ENCODE measurements at places on chromosomes 7 and 10. TPM values are rescaled to one million over a fixed set of nuclear protein-coding genes. Genes with fewer than 3 reads are reported as not detected.

GRCh38 chr10:61029411-61029810 lies 85.4 kb upstream of the RHOBTB1 start:
- no peaks in the 10 kb centered on the region for H3K27me3 ChIP-seq
- no peaks in the 10 kb centered on the region for H3K4me1 ChIP-seq
- no peaks in the 10 kb centered on the region for H3K36me3 ChIP-seq
- no peak for DNase-seq
- H3K4me3 ChIP-seq = no peak overlapping the region

GRCh38 chr7:28872226-28872625 lies 85.9 kb downstream of the TRIL start:
- H3K4me3 ChIP-seq = no peak overlapping the region
- DNase-seq = no peak
- H3K36me3 ChIP-seq = no peaks in the 10 kb centered on the region
- no peak overlapping the region for H3K27ac ChIP-seq
- no peaks in the 10 kb centered on the region for H3K4me1 ChIP-seq
- H3K27me3 ChIP-seq = peaks cover 22% of the 10 kb centered on the region

DNA sequence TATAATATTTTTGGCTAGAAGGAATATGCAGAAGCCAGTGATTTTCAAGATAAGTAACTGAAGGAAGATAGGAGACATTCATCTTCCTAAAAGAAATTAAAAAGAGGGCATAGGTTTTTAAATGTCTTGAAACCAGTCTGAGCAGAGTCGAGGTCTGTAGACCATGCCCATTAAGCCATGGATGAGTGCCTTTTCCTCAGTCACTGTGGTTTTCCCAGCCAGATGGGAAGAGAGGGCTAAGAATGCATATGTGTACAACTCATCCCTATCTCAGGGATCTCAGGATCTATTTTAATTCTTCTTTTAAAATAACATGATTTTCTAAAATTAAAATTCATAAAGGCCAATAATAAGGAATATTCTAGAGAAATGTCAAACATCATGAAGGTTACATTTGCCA lies 112.8 kb downstream of the PPP1R3A start:
- no peak for DNase-seq
- H3K4me1 ChIP-seq = no peaks in the 10 kb centered on the region
- H3K36me3 ChIP-seq = no peaks in the 10 kb centered on the region
- no peak overlapping the region for H3K27ac ChIP-seq

- H3K36me3 ChIP-seq = no peaks in the 10 kb centered on the region
- no peak overlapping the region for H3K27ac ChIP-seq
These were observed 186.0 kb upstream of the SHH start for GRCh38 chr7:155998328-155998691.

- H3K27ac ChIP-seq = no peak overlapping the region
- H3K36me3 ChIP-seq = no peaks in the 10 kb centered on the region
- no peaks in the 10 kb centered on the region for H3K4me1 ChIP-seq
- no peak for DNase-seq
- no peaks in the 10 kb centered on the region for H3K27me3 ChIP-seq
These were observed 27.7 kb upstream of the AMPH start for GRCh38 chr7:38658921-38659320.

DNA sequence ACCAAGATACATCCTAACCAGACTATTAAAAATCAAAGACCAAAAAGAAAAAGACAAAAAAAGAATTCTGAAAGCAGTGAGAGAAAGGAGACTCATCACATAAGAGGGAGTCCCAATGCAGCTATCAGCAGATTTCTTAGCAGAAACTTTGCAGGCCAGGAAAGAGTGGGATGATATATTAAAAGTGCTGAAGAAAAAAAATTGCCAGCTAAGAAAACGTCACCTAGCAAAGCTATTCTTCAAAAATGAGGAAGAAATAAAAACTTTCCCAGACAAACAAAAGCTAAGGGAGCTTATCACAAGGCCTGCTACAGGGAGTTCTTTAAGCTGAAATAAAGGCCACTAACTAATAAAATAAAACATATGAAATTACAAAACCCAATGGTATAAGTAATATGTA lies 40.5 kb upstream of the CDK6 start:
- H3K27ac ChIP-seq = no peak overlapping the region
- no peak for DNase-seq
- no peaks in the 10 kb centered on the region for H3K4me1 ChIP-seq
- H3K27me3 ChIP-seq = no peaks in the 10 kb centered on the region
- no peak overlapping the region for H3K4me3 ChIP-seq
- no peaks in the 10 kb centered on the region for H3K36me3 ChIP-seq

- H3K4me3 ChIP-seq = no peak overlapping the region
- no peaks in the 10 kb centered on the region for H3K27me3 ChIP-seq
- no peak overlapping the region for H3K27ac ChIP-seq
- no peaks in the 10 kb centered on the region for H3K4me1 ChIP-seq
These were observed 332.6 kb downstream of the SH2D4B start for GRCh38 chr10:80870282-80870681.

- H3K36me3 ChIP-seq = no peaks in the 10 kb centered on the region
- DNase-seq = peak; percentile 57
- peak overlapping the region; percentile 74 for H3K4me3 ChIP-seq
- peak overlapping the region; percentile 7 for H3K27ac ChIP-seq
- peaks cover 66% of the 10 kb centered on the region for H3K4me1 ChIP-seq
These were observed 53.5 kb upstream of the TNS3 start for GRCh38 chr7:47635091-47636080.

DNA sequence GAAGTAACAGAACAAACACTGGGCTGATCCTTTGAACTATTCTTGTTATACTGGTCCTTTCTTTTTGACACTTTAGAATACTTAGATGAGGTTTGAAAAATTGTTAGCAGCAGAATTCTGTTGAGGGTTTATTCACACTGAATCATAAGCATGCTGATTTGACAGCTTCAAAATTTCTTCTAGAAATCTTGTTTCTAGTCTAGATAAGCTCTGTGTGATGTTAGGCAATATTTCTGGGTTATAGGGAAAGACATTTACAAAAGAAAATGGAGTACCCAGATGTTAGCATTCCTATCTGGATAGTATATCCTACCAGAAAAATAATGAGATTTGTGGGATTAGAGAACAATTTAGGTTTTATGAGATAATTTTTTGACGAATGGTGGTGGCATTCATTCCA lies 12.1 kb downstream of the CSTF2T start:
- no peaks in the 10 kb centered on the region for H3K4me1 ChIP-seq
- H3K27me3 ChIP-seq = no peaks in the 10 kb centered on the region
- H3K36me3 ChIP-seq = no peaks in the 10 kb centered on the region
- no peak overlapping the region for H3K4me3 ChIP-seq
- H3K27ac ChIP-seq = no peak overlapping the region
- DNase-seq = no peak

DNA sequence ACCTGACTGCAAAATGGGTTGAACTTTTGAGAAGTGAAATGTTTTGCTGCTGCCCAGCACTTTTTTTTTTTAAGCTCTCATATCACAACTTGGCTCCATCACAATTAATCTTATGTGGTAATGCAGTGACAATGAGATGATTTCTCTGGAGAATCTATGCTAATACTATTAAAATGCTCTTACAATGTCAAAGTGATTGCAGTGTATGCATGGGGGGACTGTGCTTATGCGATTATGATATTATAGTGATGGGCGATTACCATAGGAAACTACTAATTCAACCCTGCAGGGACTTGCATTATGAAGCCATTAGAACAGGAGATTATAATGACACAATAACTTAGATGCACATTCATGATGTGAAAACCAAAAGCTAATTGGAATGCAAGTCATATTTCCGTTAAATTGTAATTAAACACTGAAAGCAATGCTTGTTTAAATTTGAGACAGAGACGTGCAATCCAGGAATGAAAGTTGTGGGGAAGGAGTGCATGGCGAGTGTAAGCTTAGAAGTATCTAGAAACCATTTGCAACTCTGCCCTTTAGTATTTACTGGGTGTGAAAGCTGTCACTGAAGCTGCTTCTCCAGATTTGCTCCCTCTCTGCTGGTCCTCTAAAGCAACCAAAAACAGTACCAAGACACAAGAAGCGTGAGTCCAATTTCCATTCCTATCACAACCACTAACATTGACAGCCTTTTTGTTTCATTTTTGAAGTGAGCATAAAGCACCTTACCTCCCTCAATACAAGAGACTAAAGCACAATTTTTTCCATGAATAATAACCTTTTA lies 21.6 kb downstream of the PTER start:
- no peaks in the 10 kb centered on the region for H3K36me3 ChIP-seq
- no peaks in the 10 kb centered on the region for H3K4me1 ChIP-seq
- no peak for DNase-seq
- no peak overlapping the region for H3K4me3 ChIP-seq
- H3K27me3 ChIP-seq = no peaks in the 10 kb centered on the region
- H3K27ac ChIP-seq = no peak overlapping the region

DNA sequence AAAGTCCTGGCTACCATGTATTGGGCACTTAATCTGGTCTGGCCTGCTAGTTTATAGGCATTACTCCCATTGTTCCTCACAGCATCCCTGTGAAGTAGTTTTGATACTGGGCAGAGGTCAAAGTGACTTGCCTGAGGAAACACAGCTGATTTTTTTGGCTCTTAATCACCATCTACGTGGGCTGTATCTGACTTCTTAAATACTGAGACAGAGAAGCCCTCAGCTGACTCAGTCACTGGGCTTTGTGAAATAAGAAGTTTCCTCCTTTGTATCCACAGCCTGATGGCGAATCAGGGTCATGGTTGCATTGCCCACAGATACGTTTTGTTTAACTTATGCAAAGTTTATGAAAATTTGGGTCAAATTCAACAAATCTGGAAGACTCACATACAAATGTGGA lies 13.2 kb downstream of the TACR2 start:
- H3K36me3 ChIP-seq = no peaks in the 10 kb centered on the region
- H3K4me1 ChIP-seq = peaks cover 8% of the 10 kb centered on the region
- no peak for DNase-seq
- H3K27ac ChIP-seq = no peak overlapping the region

DNA sequence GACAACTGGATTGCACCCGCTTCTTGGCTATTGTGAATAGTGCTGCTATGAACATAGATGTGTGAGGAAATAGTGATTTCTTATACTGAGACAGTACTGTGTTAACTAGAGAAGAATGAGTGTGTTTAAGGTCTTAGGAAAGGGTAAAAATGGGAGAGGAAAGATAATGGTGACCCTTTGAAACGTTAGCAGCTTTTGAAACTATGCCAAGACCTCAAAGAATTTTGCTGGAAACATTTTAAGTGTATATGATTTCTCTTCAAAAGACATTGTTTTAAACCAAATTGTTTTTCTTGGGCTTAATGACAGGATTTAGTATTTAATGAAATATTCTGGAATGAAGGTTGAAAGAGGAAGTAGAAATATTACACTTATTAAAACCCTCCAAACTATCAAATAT lies 100.8 kb upstream of the ARHGAP21 start:
- H3K36me3 ChIP-seq = no peaks in the 10 kb centered on the region
- no peak overlapping the region for H3K27ac ChIP-seq
- no peak overlapping the region for H3K4me3 ChIP-seq
- DNase-seq = no peak
- H3K27me3 ChIP-seq = no peaks in the 10 kb centered on the region

DNA sequence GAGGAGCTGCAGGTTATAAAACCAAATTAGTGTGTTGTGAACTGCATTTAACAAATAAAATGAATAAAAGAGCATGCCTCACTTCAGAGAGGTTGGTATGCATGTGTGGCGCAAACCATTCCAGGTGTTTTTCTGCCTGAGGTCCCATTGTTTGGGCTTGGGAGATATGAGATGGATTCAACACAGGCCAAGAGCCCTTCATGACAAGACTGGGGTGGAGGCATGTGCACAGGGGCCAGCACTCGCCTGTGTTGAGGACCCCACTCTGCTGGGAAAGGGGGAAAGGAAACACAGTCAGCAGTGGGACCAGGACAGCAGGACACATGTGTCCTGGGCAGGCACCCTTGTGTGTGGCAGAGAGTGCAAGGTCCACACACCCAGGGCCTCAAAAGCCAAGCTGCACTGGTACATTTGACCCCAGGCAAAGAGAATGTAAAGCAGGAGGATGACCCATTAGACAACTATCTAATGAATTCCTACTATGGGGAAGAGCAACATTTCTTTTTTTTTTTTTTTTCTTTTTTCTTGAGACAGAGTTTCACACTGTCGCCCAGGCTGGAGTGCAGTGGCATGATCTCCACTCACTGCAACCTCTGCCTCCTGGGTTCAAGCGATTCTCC lies 9.2 kb upstream of the SLC18A3 start:
- no peak for DNase-seq
- no peaks in the 10 kb centered on the region for H3K36me3 ChIP-seq
- H3K27ac ChIP-seq = no peak overlapping the region
- peaks cover 7% of the 10 kb centered on the region for H3K4me1 ChIP-seq

DNA sequence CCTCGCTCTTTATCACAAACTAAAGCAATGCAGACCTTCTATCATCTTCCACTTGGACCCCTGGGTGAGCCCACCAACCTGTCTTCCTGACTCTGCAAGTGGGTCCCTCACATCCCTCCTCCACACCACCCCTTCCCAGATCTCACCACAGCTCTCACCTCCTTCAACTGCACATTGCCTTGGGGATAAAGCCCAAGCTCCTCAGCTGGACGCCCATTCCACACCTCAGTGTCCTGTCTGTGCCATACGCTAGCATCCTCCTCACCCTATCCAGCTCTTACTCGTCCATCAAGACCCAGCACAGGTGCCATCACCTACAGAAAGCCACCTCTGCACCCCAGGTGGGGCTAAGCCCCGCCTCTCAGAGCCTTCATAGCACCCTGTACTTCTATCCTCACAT lies 141.0 kb upstream of the LANCL2 start:
- no peaks in the 10 kb centered on the region for H3K36me3 ChIP-seq
- H3K4me1 ChIP-seq = no peaks in the 10 kb centered on the region
- H3K4me3 ChIP-seq = no peak overlapping the region
- H3K27ac ChIP-seq = no peak overlapping the region

GRCh38 chr7:47000561-47000960 lies 581.4 kb downstream of the TNS3 start:
- H3K27ac ChIP-seq = no peak overlapping the region
- H3K27me3 ChIP-seq = no peaks in the 10 kb centered on the region
- no peak overlapping the region for H3K4me3 ChIP-seq
- no peaks in the 10 kb centered on the region for H3K4me1 ChIP-seq

DNA sequence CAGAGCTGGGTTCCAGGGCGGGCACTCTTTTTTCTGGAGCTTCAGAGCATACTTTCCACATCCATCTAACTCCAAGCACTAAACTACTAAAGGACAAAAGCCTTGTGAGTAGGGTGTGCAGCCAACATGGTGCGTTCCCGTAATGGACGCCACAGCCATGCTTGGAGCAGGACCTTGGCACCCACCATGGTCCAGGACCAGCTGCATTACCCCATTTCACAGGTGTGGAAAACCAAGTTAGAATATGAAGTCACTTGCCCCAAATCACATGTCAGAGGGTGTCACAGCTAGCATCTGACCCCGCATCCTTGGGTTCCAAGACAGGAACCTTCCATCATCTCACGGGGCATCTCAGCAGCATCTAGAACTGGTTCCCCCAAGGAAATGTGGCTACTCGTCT lies 112.4 kb downstream of the SMURF1 start:
- H3K4me3 ChIP-seq = no peak overlapping the region
- no peak for DNase-seq
- no peak overlapping the region for H3K27ac ChIP-seq
- no peaks in the 10 kb centered on the region for H3K4me1 ChIP-seq

GRCh38 chr7:1200045-1200444 lies 32.6 kb upstream of the UNCX start:
- no peaks in the 10 kb centered on the region for H3K36me3 ChIP-seq
- peaks cover 6% of the 10 kb centered on the region for H3K4me1 ChIP-seq
- DNase-seq = no peak
- H3K27ac ChIP-seq = no peak overlapping the region

The ZNF746 gene
- total RNA-seq = 8.1 TPM

The ICA1 gene
- not detected for total RNA-seq

The PHKG1 gene
- 0.44 TPM for total RNA-seq

The BLVRA gene
- total RNA-seq = 64.2 TPM

The TRIM73 gene
- 4.5 TPM for total RNA-seq

The EPHB6 gene
- not detected for total RNA-seq

The CPA4 gene
- 0.17 TPM for total RNA-seq

The FMC1 gene
- 59.2 TPM for total RNA-seq

The VGF gene
- 0.10 TPM for total RNA-seq

The CALHM1 gene
- not detected for total RNA-seq

The CPA2 gene
- not detected for total RNA-seq

The ACBD5 gene
- 14.8 TPM for total RNA-seq

All from HepG2 (cell line).